ENCODE measurements at places on chromosomes 2 and 18.

DNA sequence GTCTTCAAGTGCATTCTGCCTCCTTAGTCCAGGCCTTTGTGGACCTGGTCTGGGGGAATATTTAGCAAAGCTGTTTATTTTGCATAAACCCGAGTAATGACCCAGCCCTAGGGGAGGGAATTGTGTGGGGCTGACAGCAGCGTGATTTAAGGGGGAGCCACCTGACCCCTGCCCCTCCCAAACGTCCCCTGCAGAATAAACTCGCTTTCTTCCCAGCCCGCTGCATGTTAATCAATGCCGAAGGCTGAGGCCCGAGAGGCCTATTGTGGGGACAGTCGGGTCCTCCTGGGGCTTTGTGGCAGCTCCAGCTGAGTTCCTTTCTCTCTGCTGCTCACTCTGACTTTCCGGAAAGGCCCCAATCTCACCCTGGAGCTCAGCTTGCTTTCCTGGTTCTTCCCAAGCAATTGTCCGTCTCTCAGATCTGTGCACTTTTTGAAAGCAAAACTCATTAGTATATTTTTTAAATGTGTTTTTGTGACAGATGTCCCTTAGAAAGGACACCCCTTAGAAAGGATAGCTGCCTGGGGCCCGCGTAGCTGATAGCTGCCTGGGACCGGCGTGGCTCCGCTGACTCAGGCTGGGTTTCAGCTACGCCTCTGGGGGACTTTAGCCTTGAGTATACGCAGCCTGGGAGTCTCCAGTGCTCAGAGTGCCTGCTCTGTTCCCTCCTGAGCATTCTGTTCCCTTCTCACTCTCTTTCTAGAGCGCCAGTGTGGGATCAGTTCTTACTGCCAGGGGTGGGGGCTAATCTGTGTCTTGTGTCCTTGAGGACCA is 158.3 kb downstream of the GLI2 start:
- no peak for DNase-seq

GRCh38 chr2:241855245-241855887 is 3.3 kb downstream of the PDCD1 start:
- no peak for DNase-seq

- DNase-seq: peak; percentile 8
Observed at GRCh38 chr2:236600892-236601291, 31.3 kb downstream of the ACKR3 start.

- DNase-seq: peak; percentile 39
Observed at GRCh38 chr2:2234398-2235195, 96.5 kb downstream of the MYT1L start.

DNA sequence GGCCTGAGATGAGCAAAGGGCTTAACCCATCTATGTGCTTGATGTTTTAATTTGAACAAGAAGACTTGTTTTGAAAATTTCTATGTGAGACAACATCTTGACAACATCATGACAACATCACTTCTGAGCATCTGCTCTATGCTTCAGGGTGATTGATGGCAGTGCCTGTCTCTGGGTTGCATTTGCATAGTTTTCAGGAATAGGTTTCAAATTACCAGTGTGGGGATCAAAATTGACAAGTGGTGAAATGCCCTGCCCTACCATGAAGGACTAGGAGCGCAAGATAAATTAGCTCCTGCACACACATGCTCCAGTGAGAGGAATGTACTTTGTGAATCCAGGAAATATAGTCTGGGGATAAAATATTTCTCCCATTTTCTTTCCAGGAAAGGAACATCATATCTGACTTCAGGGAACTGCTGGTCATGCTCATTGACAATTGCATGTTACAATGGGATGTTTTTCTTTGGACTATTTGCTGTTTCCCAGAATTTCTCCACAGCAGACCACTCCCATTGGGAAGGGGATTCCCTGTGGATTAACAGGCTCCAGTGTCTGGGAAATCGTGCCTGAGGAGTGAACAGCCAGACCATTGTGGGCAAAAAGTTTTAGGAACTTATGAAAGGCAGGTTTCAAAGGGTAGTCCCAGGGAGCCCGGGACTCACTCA is 45.3 kb upstream of the IL1R2 start:
- no peak for DNase-seq

- no peak for DNase-seq
Observed at GRCh38 chr2:102025583-102026267, 34.0 kb downstream of the IL1R2 start.

DNA sequence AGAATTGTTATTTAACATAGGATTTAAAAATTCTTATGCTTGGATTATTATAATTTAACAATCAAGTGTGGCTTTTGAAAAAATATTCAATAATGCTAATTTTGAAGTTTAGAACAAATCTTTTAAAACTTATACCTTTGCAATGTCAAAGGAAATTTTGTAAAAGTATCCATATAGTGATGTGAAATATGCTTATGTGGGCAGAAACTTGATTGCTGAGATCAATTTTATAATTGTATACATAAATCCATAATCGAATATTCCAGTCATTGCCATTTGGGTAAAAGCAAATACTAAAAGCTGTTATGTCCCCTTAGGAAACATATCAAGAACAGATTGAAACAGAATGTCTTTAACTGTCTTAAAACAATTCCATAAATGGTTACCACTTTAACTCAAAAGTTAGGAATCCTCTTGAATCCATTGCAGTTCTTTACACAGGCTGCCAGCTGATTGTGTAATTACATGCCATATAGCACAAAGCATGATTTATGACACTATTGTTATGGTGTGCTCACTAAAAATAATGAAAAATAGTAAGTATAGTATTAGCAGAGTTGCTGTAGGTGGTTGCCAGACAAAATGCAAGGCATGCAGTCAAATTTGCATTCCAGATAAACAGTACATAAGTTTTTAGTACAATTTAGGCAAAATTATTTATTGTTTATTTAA is 24.2 kb downstream of the PLCL1 start:
- no peak for DNase-seq

- peak; percentile 77 for DNase-seq
Observed at GRCh38 chr2:188291617-188292347, at the start of gene GULP1. Gene GULP1, plus strand, starts transcription at chr2:188291874. Its CDS starts 185,829 bp downstream, at chr2:188477703.

DNA sequence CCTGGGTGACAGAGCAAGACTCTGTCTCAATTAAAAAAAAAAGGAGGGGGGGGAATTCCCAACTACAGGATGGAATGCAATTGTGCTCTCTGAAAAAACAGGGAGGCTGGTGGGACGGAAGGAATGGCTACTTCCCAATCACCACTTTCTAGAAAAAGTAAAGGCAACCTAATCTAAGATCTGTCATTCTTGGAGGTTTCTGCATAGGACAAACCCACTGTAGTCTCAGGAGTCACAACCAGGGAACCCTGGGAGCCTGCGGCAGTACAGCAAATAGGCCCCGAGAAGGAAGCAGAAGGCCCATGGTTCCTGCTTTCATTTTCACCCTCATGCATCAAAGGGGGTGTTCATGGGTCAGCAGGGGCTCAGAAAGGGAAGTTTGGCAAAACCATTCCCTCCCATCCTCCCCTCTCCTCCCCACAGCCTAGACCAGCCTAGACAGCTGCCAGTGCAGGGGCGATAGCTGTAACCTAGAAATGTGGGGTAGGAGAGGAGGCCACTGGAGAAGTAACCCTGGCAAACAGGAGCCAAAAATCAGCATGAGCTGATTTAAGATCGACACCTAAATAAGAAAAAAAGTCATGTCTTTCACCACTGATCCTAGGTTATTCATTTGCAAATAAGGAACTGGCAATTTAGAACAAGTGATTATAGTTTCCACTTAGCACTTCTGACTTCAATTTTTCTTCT is 48.0 kb downstream of the TRABD2A start:
- DNase-seq: no peak

DNA sequence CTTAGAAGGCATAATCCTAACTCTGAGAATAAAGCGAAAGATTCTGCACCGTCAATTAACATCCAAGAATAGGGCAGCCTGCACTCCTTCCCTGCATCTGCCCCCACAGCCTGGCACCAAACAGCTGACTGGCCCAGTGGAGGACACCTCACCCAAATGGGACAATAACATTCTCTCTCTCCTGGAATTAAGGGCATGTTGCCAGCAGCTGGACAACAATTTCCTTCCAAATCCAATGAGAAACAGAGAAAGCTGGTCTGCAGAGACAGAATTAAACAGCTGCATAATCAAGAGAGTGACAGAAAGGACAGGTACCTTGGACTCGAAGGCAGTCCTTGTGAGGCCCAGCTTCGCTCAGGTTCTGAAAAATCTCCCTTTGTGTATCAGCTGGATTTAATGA is 15.0 kb downstream of the COX7A2L start:
- no peak for DNase-seq

DNA sequence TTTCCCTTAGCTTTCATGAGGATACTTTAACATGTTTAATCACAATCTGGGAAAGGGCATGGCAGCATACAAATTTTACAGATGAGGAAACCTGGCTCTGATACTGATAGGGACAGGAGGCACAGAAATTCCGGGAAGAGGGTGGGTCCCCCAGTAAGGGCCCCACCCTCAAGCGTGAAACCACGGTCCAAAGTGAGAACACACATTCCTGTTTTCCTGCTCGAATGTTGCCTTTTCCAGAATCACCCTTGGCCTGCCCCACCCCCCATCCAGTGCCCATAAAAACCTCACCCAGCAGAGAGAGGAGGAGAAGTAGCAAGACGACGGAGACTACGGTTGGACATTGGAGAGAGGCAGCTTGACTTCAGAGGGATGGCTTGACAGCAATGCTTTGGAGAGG is 98.2 kb downstream of the HIBCH start:
- DNase-seq: no peak

DNA sequence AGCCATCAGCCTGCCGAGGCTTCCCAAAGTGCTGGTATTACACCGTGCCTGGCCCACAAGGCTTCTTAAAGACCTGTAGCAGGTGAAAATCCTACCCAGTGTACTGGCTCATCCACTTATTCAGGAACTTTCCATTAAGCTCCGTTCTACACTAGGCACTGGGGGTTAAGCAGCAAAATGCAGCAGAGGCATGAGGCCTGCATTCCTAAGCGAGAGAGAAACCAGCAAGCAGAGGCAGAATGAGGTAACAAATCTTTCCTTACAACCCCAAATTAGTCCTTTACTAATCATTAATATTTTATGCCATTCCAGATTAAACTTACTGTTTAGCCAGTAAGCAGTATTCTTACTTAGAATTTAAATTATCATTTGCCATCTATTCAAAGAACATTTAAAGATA is 32.8 kb downstream of the UXS1 start:
- DNase-seq: no peak

- peak; percentile 48 for DNase-seq
Observed at GRCh38 chr2:15984368-15985255, 44.3 kb downstream of the MYCN start.

DNA sequence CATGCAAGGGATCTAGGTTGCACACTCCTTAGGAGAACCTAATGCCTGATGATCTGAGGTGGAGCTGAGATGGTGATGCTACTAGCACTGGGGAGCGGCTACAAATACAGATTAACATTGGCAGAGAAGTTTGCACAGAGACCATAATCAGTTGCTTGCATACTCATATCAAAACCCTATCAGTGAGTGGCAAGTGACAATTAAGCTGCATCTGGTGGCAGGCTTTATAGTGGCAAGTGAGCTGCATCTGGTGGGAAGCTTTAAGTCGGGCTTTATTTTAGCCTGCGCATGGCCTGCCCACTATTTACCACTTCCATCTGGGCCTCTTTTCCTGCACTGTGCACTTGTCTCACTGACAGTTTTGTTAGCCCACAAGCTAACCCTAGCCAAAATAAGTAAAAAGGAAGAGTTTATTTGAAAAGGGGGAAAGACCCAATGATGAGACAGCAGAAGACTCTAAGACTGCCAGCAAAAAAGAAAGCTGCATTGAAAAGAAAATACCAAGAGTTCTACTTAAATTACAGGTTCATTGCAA is 140.9 kb upstream of the B3GNT2 start:
- DNase-seq: no peak

GRCh38 chr18:13191779-13192178 is 26.8 kb upstream of the LDLRAD4 start:
- no peak for DNase-seq

- DNase-seq: no peak
Observed at GRCh38 chr2:18610090-18610489, 20.7 kb upstream of the NT5C1B start.

DNA sequence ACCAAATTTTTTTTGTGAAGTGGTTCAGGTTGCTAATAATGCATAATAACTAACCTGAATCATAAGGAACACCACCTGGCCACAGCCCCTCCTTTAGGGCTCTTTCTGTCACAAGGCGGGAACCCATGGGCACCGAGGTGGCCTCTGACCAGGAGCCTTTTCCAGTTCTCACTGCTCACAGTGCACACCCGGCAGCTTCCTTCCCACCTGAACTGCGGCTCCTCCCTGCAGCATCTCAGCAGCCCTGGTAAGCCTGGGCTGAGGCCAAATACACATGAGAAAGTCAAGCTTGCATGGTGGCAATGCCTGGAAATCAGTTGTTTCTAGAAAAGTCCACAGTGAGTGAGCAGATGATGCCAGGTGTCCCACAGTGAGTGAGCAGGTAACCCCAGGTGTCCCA is 77.6 kb upstream of the SNTG2 start:
- no peak for DNase-seq

GRCh38 chr2:175187378-175187777 is 5.9 kb upstream of the ATP5MC3 start:
- no peak for DNase-seq

DNA sequence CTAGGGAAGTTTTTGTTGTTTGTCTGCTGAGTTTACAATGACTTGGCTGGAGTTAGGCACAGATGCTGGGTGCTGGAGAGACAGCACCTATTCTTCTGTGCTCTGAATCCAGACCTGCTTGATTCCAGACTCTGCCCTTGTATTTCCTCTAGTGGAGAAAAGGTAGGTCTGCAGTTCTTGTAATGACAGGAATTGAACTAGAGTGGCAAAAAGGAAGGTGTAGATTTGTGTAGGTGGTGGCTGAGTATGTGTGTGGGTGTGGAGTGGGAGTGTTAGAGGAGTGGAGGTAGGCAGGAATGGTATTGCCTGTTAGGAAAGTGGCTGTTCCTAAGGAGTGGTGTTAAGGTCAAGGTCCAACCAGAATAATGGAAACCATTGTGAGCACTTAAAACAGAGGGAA is 71.9 kb upstream of the LYPD6 start:
- no peak for DNase-seq

- no peak for DNase-seq
Observed at GRCh38 chr2:18441583-18441982, 118.9 kb downstream of the RDH14 start.

GRCh38 chr2:226489775-226490541 is 309.7 kb downstream of the IRS1 start:
- no peak for DNase-seq

DNA sequence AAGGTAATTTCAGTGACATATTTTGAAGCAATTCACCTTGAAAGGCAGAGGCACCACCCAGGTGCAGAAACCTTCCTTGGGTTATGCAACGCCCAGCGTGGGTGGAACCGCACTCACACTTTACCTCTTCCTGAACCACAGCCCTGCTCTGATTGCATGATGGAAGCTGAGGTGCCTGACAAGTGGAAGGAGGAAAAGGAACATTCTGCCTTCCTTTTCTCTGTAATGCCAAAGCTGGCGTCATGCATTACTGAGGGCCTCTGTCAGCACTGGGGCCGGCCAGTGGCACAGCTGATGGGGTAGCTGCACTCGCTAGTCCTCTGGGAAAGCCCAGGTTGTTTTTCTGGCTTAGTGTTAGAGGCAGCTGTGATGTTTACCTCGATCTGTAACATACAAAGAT is 266.5 kb downstream of the NEDD4L start:
- DNase-seq: no peak

Measured in NCI-H146 (cell line).